ENCODE measurements at places on chromosomes 3 and 15.

GRCh38 chr15:40044717-40045571, 6.0 kb upstream of the SRP14 start:
- DNase-seq = no peak

GRCh38 chr15:43095243-43095642, 10.6 kb downstream of the UBR1 start:
- DNase-seq = no peak

GRCh38 chr3:105067361-105067760, 299.3 kb upstream of the ALCAM start:
- DNase-seq = no peak

GRCh38 chr3:87780811-87781210, 278.0 kb downstream of the CGGBP1 start:
- no peak for DNase-seq

DNA sequence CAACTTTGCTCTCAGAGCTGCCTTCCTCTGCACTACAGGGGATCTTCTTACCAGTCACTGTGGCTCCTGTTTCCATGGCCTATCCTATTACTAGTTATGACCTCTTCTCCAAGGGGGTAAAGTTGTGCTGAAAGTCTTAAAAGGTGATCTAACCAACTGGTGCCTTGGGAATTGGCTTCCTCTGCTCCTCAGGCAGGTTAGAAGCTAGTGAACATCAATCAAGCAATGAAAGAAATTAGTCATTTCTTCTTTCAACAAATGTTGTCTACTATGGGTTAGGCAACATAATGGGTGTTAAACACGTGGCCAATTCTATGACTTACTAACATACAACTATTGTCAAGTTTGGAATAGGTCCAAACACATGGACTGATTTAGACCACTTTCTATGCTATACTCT, 571.4 kb upstream of the NAALADL2 start:
- no peak for DNase-seq

GRCh38 chr3:127784283-127784682, 38.0 kb downstream of the MGLL start:
- DNase-seq = no peak

- no peak for DNase-seq
Measured at GRCh38 chr15:35246451-35246850, 161.4 kb upstream of the NANOGP8 start.

- no peak for DNase-seq
Measured at GRCh38 chr15:98824595-98824994, 176.3 kb downstream of the IGF1R start.

DNA sequence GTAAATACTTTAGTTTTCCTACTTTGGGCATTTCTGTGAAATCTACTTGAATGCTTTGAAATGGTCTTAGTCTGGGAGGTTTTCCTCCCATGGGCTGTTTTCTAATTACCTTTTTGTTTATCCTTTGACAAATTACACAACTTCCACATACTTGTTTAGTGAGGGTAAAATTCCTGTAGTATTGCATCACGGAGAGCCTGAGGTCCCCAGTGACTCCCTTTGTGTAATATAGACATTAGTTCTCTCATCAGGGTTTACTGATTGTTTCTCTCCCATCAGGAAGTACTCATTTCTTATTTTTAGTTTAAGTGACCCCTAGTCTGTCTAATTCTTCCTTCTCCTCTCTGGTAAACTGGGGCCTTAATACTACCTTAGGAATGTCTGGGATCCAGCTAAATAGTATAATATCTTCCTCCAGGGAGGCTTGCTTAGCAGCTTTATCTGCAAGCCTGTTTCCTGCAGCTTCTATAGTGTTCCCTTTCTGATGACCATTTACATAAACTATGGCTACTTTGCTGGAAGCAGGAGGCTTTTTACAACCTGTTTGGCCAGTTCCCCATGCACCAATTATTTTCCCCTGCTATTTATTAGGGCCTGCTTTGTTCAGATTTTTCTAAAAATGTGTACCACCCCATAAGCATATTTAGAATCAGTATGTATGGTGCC, 87.2 kb upstream of the XCR1 start:
- no peak for DNase-seq

GRCh38 chr15:71747128-71748083, 62.9 kb upstream of the NR2E3 start:
- DNase-seq = no peak

DNA sequence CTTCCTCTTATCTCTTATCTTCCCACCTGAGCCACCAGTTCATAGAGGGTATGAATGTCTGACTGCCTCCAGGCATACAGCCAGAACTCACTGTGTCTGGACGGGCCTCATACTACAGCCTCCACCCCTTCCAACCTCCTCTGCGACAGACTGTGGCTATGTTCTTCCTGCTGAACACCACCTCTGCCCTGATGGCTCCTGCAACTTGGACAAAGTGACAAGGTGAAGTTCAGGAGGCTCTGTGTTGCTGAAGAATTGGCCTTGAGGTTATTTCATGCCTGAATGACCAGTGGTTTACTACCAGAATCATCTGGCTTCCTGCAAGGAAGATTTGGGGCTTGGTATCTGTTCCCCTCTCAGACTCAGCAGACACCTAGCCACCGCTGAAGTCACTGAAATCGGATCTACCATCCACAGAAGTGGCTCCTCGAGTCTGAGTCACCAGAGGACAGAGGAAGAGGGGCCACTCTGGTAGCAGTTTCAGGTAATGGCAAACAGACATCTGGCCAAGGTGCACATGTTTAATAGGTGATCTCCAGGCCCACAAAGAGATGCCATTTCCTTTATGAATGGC, 14.2 kb upstream of the ULK3 start:
- no peak for DNase-seq

GRCh38 chr15:100601617-100602063, 344 bp downstream of the LINS1 start:
- no peak for DNase-seq

GRCh38 chr15:25242166-25242879, 196.5 kb downstream of the UBE3A start:
- no peak for DNase-seq

DNA sequence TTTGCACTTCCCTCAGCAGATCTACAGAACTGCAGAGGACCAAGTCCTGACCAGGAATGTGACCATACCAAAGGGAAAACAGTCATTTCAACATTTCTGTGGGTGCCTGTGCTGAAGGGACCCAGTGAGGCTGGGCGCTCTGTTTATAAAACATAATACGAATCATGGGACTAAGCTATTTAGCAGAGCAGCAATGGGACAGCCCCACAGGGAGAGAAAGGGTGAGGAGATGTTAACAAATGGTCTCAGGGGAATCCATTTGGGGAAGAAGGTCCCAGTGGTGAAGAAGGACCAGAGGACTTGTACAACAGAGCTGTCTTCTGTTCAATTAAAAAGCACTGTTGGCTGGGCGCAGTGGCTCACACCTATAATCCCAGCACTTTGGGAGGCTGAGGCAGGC, 1025.4 kb downstream of the FHIT start:
- DNase-seq = no peak

- no peak for DNase-seq
Measured at GRCh38 chr3:72275331-72275751, 490.4 kb upstream of the PROK2 start.

- DNase-seq = no peak
Measured at GRCh38 chr3:3714572-3714971, 84.7 kb upstream of the LRRN1 start.

DNA sequence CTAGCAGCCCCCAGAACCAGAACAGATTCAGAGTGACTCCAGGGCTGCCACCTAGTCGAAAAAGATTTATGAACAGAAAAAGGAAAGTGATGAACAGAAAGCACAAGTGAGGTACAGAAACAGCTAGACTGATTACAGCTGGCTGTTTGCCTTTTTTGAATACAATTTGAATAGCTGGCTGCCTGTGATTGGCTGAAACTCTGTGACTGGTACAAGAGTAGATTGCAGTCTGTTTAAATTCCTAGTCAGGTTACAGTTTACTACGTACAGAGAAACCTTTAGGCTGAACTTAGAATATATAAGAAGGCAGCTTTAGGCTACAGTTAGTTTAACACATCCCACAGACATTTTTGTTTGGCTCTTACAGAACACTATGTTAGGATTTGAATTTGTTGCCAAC, 10.0 kb downstream of the CCDC13 start:
- DNase-seq = no peak

GRCh38 chr3:17111586-17111985, 226.8 kb downstream of the PLCL2 start:
- no peak for DNase-seq

DNA sequence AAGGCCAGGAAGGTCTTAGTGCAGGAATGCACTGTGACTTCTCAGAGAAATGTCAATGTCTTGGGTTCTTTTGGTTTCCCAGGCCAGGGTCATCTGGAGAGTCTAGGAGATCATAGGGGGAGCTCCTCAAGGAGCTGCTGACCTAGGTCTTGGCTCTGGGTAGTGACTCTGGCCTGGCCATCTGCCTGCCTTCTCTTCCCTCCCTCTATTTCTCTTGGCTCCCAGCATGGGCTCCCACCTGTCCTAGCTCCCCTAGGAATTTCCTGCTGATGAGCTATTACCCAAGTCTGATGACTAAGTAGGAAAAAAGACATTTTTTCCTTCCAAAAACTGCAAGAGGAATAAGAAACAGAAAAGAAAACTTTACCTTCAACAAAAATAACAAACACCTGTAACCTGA, 57.4 kb downstream of the BSN start:
- no peak for DNase-seq

GRCh38 chr3:188243124-188243795, 89.3 kb downstream of the LPP start:
- no peak for DNase-seq

DNA sequence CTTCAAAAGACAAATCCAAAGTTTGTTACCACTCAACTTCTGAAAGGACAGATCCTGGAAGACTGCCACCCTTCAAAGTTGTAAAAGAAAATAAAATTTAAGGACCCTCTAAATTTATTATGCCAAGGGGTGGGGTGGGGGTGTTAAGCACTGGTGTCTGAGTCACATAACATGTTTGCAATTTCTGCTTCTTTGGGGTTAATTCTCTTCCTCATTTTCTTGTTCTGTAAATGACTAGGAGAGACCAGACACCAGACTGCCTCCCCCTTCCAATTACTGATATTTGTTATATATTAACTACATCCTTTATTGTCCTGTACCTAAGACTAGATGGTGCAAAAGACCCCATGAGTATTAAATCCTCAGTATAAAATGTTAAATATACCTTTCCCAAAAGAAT, 242.8 kb downstream of the ZNF385D start:
- no peak for DNase-seq

DNA sequence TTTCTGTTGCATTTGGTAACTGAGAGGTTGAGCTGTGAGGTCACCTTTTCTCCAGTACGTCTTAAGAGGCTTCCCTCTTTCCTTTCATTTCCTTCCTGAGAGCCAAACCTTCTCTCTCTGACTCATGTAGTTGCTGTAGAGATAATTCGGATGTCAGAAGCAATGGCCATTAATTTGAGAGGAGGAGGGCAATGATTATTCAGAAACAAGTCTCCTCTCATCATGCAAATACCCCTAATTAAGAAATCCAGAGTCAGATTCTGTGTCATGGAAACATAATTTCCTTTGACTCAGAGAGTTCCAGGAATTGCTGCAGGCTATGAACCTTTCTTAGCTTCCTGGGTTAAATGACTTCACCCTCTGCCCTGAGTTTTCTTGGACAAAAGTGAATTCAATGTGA, 59.0 kb upstream of the GSK3B start:
- no peak for DNase-seq

DNA sequence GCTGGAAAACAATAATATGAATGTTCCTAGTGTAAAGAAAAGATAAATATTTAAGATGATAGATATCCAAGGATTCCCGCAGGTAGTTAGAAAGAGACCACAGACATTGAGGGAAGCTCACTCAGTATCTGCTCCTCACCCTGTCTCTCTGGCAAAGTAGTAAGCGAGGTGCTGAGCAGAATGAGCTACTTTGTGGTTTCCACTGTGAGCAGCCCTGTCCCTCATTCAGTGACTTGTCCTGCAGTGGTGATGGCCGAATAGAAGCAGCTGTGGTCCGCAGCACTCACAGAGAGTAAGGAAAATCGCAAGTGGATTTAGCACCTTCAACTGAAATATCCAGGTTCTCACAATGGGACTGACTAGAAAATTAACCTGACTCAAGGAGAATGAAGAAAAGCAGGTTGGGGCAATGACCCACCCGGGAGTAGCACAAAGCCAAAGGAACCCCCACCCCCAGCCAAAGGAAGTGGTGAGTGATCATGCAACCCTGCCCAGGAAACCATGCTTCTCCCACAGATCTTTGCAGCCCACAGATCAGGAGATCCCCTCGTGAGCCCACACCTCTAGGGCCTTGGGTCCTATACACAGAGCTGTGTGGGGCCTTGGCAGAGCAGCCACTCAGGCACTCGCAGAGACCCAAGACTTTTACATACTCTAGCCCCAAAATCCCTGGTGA, 21.8 kb upstream of the SLC25A38 start:
- no peak for DNase-seq

DNA sequence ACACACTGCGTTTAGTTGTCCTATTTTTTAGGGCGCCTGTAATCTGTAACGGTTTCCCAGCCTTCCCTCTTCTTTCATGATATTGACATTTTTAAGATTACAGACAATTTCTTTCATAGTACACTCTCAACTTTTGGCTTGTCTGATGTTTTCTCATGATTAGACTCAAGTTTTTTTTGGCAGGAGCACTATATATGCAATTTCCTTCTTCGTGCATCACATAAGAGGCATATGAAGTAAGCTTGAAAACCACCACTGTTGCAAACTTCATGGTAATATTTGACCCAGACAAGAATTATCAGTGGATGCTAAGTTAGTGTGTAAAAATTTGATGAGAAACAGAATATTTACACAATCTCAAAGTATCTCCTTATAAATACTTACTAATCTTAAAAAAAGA, 119.2 kb upstream of the CMC1 start:
- DNase-seq = no peak

GRCh38 chr3:186931532-186932280, 1.4 kb downstream of the ST6GAL1 start:
- DNase-seq = no peak

DNA sequence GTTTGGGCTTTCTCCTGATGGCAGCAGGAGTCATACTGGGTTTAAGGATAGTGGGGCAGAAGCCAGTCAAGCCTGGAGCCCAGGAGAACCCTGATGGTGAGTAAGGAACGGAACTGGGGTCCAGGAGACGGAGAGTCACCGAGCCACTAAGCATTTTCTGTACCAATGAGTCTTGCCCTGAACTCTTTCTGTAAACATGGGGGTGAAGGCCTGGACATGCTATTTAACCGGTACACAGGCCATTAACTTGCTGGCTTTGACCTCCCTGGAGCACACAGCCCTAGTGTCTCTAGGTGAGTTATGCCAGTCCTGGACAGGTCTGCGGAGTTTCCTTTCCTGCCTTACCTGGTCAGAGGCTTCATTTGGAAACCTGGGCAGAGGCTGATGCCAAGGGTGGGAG, 3.9 kb downstream of the SLC6A6 start:
- DNase-seq = no peak

Data from cortex of kidney (tissue), 1 donor.